Glutamatergic neuron (in vitro differentiated cells): ENCODE measurements at places on chromosomes 12 and 14. TPM values are rescaled to one million over a fixed set of nuclear protein-coding genes. Genes with fewer than 3 reads are reported as not detected.

PLEKHG7 gene
- total RNA-seq: not detected

TSPAN19 gene
- 2.9 TPM for total RNA-seq

MYH7 gene
- not detected for total RNA-seq

E2F7 gene
- 4.2 TPM for total RNA-seq

PTCSC3 gene
- total RNA-seq: not detected

DNA sequence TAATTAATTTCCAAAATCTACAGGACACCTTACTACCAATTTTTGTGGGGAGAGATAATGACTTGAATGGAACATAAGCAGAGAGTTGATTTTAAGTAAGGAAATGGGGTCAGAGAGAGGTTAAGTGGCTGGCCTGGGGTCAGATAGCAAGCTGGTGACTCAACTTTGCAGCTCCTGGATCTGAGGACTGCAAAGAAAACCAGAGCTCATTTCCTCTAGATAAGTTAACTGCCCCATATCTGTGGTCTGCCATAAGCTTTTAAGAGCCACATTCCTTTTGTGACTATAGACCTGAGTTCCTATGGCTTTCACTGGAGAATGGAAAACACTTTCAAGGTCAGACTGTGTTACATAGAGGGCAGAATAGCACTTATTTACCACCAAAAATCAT lies 201.2 kb upstream of the PRICKLE1 start:
- no peaks in the 10 kb centered on the region for H3K27me3 ChIP-seq
- H3K27ac ChIP-seq: no peak overlapping the region
- no peaks in the 10 kb centered on the region for H3K36me3 ChIP-seq
- DNase-seq: no peak
- no peak overlapping the region for H3K4me3 ChIP-seq

DNA sequence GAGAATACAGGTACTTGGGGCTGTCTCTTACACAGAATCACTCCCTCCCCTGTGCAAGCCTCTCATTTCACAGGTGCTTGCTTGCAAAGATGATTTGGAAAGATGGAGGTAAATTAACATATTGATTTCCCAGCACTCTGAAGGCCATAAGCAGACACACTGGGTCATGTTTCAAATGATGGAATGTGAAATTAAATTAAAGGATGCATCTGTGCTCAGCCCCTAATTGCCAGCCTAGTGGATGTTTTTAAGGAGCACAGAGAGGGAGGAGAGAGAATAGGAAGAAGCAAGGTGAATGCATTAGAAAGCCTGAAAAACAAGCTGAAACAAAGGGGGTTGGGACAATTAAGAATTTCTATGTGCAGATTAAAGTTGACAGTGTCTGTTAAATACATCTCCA lies 96.1 kb upstream of the GRIP1 start:
- peaks cover 4% of the 10 kb centered on the region for H3K36me3 ChIP-seq
- no peak for DNase-seq
- peak overlapping the region; percentile 69 for H3K4me3 ChIP-seq
- H3K27ac ChIP-seq: peak overlapping the region; percentile 74

DNA sequence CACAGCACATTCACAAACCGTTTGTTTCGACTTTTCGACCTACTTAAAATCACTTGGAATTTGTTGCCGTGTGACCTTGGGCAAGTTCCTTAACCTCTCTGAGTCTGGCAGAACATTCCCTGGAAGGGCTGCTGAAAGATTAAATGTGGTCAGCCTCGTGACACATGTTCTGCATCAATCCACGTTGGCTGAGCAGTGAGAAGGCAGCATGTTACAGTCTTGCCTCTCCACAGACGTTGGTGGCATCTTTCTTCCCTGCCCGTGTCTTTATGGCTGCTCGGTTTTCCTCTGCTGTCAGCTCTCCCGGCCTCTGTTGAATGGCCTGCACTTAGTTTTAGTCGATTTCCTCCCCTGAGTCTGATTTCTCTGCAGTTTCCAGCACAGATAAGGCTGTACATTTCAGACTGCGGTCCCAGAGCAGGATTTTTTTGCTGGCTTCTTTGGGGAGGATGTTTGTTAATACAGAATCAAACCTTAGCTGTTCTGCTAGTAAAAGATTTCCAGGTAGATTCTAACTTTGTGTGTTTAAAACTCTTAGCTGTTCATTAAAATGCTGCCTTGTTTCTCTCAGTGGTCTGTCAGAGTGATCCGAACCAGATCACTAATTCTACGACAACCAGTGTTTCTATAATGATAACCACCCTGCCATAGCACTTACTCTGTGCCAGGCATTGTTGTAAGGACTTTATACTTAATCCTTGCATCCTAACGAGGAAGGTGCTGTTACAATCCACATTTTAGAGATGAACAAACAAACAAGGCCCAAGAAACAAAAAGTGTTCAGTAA lies 217.1 kb downstream of the CHST11 start:
- DNase-seq: no peak
- no peak overlapping the region for H3K4me3 ChIP-seq
- H3K27me3 ChIP-seq: peaks cover 6% of the 10 kb centered on the region
- H3K36me3 ChIP-seq: no peaks in the 10 kb centered on the region
- peaks cover 14% of the 10 kb centered on the region for H3K4me1 ChIP-seq
